ENCODE measurements at places on chromosomes 7 and 10.

- DNase-seq = no peak
Measured at GRCh38 chr7:111529507-111530355, 32.6 kb downstream of the IMMP2L start.

- no peak for DNase-seq
Measured at GRCh38 chr10:110081911-110082310, 74.1 kb downstream of the ADD3 start.

- no peak for DNase-seq
Measured at GRCh38 chr7:87341441-87341840, 4.0 kb upstream of the CROT start.

DNA sequence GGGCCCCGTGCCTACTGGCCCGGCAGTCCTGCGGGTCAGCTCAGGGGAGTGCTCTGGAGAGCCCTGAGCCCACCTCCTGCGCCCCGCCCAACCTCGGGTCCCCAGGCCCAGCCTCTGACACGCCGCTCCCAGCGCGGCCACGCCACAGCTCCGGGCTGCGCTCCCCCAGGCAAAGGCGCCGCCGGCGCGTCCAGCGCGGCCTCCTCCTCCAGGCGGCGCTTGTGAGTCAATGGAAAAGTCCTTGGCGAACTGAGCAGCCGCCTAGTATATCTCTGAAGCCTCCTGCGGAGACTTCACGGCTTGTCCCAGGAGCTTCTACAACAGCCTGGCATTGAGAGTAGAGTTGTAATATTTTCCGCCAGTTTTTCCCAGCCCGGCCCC, 29.5 kb upstream of the BMS1 start:
- DNase-seq = peak; percentile 68

GRCh38 chr10:98365406-98366061, 49.4 kb downstream of the PYROXD2 start:
- no peak for DNase-seq

DNA sequence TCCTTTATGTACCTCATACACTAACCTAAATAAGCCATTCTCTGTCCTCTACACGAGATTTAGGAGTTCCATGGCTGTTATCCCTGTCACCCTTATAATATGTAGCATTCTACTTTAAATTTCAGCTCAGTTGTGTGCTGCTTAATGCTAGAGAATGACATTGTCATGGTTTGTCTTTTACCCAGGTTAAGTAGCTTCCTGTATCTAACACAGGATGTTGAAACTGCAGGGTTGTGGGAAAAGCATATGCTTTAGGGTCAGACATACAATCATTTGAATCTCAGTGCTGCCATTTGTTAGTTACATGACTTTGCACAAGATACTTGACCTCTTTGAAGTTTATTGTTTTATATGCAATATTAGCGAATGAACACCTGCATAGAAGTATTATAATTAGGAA, 235.1 kb upstream of the CACNA2D1 start:
- no peak for DNase-seq

DNA sequence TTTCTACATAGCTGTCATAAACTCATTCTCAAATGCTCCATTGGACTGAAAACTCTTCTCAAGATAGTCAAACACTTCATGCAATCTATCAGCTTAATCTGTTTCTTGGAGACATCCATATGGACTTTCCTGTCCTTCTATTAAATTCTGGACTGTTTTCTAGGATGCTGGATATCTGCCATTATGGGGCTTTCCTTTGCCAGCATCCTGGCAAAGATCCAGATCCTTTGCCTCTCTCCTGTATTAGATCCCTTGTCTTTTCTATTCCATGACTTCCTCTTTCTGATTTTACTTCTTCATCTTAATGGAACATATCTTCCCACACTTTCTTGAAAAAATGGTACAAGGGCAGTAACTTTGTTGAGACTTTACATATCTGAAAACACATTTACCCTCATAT, 35.9 kb upstream of the SKAP2 start:
- no peak for DNase-seq

- DNase-seq = no peak
Measured at GRCh38 chr7:96331233-96331632, 9.3 kb upstream of the SLC25A13 start.

DNA sequence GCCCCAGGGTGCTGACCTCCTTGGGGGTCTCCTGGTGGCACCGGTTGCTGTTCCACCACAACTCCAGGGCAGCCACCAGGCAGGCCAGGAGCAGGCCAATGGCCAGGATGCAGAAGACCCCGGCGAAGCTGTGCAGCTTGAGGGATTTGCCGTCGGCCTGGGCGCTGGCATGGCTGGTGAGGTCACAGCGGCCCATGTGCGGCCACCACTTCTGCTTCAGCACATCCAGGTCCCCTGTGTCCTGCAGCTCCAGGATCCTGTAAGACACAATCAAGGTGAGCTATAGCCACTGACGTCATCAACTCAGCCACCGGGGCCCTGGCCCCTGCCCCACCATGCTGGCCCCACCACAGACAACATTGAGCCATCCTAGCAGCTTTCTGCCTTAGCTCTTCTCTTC, 753.2 kb downstream of the GRID1 start:
- DNase-seq = no peak

- peak; percentile 68 for DNase-seq
Measured at GRCh38 chr7:155796381-155797261, 15.6 kb downstream of the SHH start.

DNA sequence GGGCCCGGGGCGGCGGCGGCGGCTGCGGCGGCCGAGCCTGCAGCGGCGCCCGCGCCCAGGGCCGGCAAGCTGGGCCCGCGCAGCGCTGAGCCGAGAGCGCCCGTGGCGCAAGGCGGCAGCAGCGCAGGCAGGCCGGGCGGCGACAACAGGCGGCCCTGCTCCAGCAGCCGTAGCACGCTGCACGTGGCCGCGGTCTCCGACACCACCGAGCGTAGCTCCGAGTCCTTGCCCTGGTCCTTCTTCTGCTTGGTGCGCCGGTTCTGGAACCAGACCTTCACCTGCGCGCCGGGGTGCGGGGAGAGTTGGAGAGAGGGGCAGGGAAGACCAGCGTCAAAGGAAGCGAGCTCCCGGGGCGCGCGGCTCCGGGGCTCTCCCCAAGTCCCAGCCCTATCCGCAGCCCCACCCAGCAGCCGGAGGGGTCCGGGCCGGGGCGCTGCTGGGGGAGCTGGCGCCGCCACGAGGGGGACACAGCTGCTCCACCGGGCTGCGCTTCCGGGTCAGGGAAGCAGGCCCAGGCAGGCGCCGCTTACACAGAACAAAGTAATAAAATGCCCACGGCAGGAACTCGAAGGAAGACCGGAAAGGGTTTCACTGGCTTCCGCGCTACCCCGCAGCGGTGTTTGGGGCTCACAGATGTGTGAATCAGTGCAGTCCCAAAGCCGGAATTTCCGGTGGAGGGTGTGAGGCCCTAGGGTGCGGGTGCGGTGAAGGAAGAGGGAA, 3.6 kb downstream of the VAX1 start:
- no peak for DNase-seq

DNA sequence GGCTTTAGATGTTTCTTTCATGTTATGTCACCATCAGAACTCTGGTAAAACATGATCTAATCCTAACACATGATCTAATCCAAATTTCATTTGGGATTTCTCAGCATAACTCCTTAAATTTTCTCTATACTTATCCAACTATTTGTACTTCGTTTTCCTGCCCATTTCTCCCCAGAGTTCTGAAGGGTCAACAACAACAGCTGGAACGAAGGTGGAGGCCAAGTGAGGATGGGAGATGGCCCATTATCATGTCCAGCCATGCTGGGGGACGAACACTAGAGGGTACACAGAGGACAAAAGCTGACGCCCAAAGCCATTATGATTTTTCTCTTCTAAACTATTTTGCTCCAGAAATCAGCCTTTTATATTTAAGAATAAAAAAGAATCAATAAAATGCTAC, 185.4 kb downstream of the DOCK4 start:
- DNase-seq = no peak

- no peak for DNase-seq
Measured at GRCh38 chr7:47885309-47885986, 62.8 kb downstream of the PKD1L1 start.

- DNase-seq = no peak
Measured at GRCh38 chr10:101260764-101261481, 31.7 kb upstream of the LBX1 start.

GRCh38 chr7:2760098-2760889, 72.3 kb downstream of the AMZ1 start:
- DNase-seq = no peak

DNA sequence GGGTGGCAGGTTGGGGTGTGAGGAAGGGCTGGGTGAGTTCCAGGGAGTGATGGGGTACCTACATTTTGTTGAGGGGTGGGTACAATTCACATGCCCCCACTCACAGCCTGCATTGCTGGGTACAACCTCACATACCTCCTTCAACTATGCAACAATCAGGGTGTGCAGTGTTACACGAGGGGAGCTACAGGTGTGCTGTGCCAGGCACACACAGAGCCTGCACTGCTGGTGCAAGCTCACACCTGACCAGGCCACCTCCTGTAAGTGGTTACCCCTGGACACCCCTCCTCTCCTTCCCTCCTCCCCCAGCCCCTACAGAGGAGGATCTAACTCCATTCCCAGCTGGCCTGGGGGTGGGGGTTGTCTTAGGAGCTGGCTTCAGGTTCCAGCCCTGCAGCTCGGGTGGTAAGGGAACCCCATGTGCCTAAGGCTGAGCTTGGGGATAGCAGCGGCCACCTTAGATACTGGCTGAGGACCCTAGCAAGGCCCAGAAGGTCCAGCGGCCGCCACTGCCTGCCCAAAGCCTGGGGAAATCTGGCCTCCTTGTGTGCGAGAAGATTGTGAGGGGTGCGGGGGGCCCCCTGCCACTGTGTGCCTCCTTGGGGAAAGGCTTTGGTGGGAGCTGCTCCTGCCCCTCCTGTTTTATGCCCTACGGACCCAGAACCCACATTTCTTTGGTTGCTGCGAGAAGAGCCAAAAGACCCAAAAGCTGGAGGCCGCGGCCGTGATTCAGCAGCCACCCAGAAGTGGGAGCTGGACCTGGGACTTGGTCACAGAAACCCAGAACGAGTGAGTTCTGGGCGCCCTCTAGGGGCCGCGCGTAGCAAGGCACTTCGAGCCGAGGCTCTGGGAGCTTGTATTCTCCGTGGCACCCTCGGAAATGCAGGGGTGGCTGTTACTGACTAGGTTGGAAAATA, 10.8 kb downstream of the TLX1 start:
- DNase-seq = peak; percentile 74

GRCh38 chr7:25996006-25996408, 156.0 kb upstream of the NFE2L3 start:
- no peak for DNase-seq

GRCh38 chr7:156156734-156157408, 344.6 kb upstream of the SHH start:
- DNase-seq = no peak

- no peak for DNase-seq
Measured at GRCh38 chr7:27151931-27152815, at the start of gene HOXA3. HOXA3 (minus strand) TSS chr7:27152583; CDS start chr7:27110640, 41,943 bp downstream.

DNA sequence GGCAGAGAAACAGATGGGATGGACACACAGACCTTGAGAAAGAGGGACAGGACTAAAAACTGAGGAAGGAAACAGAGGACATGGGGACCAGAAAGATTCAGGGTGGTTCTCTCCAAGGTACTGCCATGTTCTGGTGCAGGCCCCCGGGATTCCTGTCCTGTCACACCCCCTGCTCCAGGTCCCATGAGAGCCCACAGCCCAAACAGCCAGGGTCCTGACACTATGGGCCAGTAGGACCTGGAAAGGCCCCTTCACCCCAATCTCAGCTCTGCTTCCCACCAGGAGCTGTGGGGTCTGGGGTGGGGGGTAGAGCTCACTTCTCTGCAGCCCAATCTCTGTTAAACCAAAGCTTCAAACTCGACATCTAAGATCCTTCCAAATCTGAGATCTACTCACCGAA, 21.2 kb downstream of the PDIA4 start:
- no peak for DNase-seq

- DNase-seq = no peak
Measured at GRCh38 chr10:13711291-13711690, 124.5 kb downstream of the PRPF18 start.

GRCh38 chr7:90111-91063, 102.0 kb upstream of the FAM20C start:
- no peak for DNase-seq

DNA sequence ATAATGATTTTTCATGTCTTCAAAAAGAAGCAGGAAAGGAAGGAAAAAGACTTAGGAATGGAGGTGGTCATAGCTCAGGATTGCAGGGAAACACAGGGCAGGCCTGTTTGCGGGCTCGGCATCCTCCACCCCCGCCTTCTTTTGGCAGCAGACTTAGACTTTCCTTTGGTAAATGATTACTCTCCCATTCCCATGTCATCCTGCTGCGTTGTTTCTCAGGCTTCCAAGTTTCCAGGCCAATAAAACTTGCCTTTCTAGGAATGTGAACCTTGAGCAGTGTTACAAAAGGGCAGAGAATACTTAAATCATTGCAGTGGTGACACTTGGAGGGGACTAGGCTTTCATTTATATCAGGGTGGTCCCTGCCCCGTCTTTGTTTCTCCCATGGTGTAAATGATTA, 34.0 kb upstream of the DGKB start:
- DNase-seq = no peak

DNA sequence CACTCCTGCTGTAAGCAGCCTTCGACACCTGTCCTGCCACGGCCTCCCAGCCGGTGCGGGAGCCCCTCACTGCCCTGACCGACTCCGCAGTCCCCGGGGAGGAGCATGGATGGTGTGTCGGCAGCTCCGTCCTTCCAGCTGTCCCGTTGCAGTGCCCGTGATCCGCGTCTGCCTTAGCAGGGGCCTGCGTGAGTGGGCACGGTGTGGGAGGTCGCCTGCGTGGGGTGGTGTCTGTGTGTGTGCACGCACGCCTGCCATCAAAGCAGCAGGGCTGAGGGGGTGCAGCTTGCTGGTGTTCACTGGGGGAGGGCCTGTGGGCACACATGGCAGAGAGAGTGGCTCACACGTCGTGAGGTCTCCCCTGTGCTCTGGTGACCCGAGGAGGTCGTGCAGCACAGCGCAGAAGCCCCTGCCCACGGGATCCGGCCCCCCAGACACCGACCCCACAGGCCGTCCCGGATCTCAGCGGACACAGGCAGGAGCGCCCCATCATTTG, 10.3 kb downstream of the MAFK start:
- no peak for DNase-seq

GRCh38 chr7:157358041-157358752, 21.4 kb downstream of the DNAJB6 start:
- DNase-seq = no peak

DNA sequence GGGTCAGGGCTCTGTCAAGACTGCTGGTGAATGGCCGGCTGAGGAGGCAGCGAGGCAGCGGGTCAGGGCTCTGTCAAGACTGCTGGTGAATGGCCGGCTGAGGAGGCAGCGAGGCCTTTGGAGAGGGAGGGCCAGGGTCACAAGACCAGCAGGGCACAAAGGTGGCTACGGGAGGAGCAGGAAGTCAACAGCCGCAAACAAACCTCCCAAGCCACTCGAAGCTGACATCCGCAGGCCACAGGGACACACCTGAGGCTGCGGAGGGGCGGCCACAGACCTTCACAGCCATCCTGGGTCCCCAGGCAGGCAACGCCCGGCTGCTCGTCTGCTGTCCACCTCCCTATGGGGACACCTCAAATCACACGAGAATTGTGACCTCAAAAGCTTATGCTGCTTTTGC, 8.9 kb upstream of the GPER1 start:
- DNase-seq = no peak

Measured in activated CD4-positive, alpha-beta T cell treated with anti-CD3 and anti-CD28 coated beads for 24 hours (primary cell).